ENCODE measurements at places on chromosomes 13 and 19.

DNA sequence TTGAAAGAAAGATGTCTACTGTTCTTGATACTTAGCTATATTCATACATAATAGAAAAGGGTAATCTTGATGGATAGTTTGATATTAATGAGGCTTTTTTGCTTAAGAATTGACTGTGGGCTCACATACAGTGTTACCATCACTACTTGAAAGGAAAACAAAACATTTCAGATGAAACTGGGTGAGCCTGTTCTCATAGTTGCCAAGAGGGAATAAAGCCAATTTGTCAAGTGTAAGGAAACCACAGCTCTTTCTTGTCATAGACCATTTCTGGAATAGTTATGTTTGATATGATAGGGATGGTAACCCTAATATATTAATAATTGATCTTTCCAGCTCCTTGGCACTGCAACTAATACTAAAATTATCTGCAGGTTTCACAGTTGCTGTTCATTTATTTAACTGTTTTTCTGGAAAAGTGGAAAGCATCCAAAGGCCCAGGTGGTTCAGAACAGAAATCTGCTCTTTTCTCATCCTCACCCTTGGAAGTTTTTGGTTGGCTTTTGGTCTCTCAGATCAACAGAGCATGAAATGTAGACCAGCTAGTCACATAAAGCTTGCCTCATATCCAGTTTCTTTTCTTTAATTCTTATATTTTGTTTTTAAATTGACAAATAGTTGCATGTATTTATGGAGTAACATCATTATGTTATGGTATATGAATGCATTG, 43.2 kb downstream of the ARHGEF7 start:
- DNase-seq = no peak

- DNase-seq = no peak
Measured at GRCh38 chr19:45217193-45217956, 27.8 kb downstream of the EXOC3L2 start.

DNA sequence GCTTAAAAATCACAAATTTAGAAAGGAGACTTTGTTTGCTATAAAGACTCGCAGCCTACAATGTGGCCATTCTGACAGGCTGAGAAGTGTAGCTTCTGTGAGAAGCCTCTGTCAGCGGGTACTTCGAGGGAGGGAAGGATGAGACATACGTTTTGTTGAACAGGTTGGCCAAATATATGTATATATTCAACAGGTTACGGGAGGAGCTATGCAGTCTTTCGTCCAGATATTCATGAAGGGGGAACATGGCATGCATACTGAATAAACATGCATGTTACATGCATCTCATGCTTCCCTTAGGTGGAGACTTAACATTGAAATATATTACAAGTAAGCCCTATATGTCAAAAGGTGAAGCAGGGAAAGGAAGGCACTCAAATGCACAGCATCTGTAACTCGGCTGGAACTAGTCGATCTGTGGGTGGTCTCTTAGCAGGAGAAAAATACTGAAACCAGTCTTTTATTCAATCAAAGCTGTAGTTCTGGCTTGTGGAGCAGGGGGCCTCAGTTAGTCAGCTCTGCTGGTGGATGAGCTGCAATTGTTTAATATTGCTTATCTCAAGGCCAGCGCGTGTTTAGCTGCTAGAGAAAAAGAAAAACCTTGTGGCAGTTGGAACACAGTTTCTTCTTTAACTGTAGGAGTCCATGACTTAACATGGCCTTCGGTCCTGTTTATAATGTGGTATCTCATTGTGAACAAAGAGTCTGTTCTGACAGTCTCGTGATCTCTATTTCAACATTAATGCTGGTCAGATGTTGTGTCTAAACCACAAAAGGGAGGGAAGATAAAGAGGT, 94.3 kb downstream of the FAM216B start:
- DNase-seq = no peak

DNA sequence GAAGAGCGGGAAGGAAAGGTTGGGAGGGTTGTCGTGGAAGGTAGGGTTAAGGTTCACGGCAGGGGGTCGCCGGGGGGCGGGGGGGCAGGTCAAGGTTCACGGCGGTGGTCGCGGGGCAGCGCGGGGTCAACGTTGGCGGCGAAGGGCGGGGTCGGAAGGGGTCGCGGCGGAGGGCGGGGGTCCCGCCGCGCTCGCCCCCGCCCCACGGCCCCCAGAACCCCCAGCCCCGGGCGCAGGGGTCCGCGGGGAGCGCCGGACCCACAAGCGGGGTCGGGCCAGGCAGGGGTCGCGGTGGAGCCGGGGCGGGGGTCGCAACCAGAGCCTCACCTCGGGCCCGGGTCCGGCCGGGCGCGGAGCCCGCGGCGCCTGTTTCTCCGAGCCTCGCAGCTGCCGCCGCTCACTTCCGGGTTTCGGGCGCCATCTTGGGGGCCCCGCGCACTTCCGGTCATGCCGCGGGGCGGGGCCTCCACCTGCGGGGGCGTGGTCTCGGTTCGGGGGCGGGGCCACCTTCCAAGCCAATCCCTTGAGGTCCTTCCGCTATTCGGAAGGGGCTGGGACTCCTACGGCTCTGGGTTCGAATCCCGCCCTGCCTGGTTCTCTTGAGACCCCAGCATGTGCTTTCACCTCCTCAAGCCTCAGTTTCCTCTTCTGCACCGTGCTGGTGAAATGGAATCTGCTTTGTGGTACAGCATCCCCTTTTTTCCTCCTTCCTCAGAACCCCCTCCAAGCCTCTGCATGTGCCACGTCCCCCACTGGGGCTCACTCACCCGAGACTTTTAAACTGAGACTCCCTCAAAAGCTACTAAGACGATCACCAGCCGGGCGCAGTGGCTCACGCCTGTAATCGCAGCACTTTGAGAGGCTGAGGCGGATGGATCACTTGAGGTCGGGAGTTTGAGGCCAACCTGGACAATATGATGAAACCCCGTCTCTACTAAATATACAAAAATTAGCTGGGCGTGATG, at the start of gene SBNO2:
Gene SBNO2 (minus strand): TSS at position 424 of the 965 bp plus-strand sequence. CDS start 19,992 bp downstream, outside the sequence.
- DNase-seq = peak; percentile 84

- no peak for DNase-seq
Measured at GRCh38 chr19:17347361-17347760, 10.0 kb downstream of the GTPBP3 start.

DNA sequence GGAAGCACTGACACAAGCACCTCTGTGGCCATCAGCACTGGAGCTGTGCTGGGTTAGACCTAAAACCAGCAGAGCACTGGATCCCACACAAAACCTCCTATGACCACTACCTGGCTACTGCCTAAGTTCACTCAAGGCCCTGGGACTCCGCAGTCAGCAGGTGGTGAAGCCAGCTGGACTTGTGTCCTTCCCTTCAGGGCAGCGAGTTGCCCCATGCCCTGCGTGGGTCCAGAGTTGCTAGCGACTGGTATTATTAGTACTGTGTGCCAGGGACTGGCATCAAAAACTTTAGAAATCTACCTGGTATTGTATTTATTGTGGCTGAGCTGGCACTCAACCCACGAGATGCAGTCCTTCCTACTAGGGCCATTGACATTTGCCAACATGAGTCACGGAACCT, 6.0 kb downstream of the OR10H4 start:
- no peak for DNase-seq

DNA sequence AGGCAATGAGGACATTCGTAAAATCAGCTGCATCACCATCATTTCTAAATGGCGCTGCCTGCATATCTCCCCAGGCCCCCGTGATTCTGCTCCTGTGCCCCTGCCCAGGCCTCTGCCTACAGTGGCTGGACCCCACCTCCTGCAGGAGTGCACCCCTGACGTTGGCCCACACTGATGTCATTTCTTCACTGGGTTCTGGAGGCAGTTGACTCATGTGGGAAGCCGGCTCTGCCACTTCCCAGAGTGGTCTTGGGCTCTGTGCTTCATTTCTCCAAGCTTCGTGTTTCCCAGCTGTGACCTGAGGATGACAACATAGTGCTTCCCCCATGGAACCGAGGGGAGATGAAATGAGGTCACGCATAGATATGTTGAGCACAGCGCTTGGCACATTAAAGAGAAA, 19.9 kb downstream of the CCNE1 start:
- DNase-seq = no peak

GRCh38 chr19:19524053-19524452, 4.7 kb upstream of the YJEFN3 start:
- no peak for DNase-seq

- no peak for DNase-seq
Measured at GRCh38 chr13:76516013-76516412, 370.2 kb downstream of the KCTD12 start.

GRCh38 chr13:77507931-77508776, 27.4 kb upstream of the SCEL start:
- DNase-seq = no peak

- DNase-seq = no peak
Measured at GRCh38 chr13:43473437-43473836, 313.3 kb downstream of the ENOX1 start.

- DNase-seq = no peak
Measured at GRCh38 chr13:99973163-99973807, 1.7 kb upstream of the ZIC5 start.

DNA sequence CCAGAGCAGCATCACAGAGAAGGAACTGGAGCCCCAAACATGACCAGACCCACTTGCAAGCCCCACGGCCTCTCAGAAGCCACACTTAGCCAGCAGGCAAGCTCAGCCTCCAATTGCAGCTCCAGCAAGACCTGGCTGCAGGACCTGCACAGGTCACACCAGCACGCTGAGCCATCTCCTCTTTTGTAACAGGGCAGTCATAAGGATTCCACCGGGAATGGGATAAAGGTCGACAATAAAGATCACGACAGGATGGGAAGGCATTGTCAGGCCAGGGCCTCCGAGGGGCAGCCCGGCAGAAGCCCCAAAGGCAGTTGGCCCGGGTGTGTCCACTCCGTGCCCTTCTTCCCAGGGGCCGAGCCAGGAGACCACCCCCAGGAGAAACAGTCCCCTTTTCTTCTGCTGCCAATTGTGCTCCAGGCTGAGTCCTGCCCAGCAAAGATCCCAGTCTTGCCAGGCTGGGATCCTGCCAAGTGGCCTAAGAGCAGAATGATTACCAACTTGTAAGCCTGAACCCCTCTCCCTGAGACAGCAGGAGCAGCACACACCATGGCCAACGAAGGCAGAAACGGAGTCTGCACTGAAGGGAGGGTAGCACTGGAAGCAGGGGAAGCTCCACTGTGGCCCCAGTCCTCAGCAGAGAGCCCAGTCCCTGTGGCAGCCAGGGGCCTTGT, 12.5 kb downstream of the PEPD start:
- no peak for DNase-seq

DNA sequence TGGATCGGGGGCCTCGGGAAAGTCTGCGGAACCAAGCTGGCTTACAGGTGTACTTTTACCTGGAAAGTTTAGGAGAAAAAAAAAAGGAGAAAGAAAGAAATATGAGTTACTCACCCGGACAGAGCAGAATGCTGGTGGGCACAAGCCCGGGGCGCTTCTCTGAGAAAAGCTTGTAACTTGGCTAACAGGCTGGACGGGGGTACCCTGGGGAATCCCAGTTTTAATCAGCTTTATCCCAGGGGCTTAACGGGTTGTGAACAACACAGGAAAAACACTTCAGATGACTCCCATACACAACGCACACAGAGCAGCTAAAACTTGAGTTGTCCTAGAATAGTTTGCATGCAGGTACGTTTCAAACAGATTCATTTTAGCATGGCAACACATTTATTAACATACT, 37.3 kb downstream of the KLF2 start:
- DNase-seq = no peak

- DNase-seq = no peak
Measured at GRCh38 chr19:45413497-45413896, 7.1 kb downstream of the POLR1G start.

GRCh38 chr19:48718711-48719231, 754 bp downstream of the MAMSTR start:
- DNase-seq = no peak

- DNase-seq = no peak
Measured at GRCh38 chr13:33745370-33746324, 72.3 kb upstream of the RFC3 start.

- DNase-seq = no peak
Measured at GRCh38 chr13:58500938-58501337, 869.4 kb downstream of the PCDH17 start.

GRCh38 chr19:14112809-14113385, 4.7 kb downstream of the PRKACA start:
- DNase-seq = no peak

DNA sequence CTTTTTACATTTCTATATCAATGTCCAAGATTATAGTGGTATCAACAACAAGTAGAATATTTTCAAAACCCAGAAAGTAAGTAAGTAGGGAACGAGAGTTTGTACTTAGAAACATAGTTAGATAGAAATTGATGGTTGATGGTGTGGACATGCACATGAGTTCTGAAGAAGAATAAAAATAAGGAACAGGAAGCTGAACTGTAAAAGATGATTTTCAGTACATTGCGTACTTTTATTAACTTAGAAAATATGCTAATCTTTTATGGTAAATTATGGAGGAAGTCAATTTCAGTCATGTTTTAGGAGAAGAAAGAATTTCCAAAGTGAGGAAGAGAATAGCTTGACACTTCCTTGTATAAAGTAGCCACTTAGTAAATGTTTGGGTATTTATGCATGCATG, 12.3 kb upstream of the GPR18 start:
- DNase-seq = no peak

GRCh38 chr19:1952635-1953034, 11.7 kb downstream of the CSNK1G2 start:
- no peak for DNase-seq
